Activated CD4-positive, alpha-beta T cell treated with anti-CD3 and anti-CD28 coated beads, Interleukin-2, amount 10 ng/mL, durations not matched to agents 7 days and 5 days (primary cell): ENCODE measurements at places on chromosomes 3 and 15. TPM values are rescaled to one million over a fixed set of nuclear protein-coding genes. Genes with fewer than 3 reads are reported as not detected.

CD276 gene
- total RNA-seq = 0.37 TPM

CHRM5 gene
- total RNA-seq = not detected

CCDC9B gene
- total RNA-seq = 1.0 TPM

CKMT1A gene
- total RNA-seq = not detected

MLF1 gene
- total RNA-seq = 0.79 TPM

FBXL22 gene
- total RNA-seq = 0.81 TPM

CCDC14 gene
- 55.5 TPM for total RNA-seq

GPR176 gene
- total RNA-seq = not detected

AHSG gene
- total RNA-seq = not detected

HCN4 gene
- total RNA-seq = not detected

RLBP1 gene
- total RNA-seq = not detected

GPR62 gene
- total RNA-seq = not detected

NR1I2 gene
- total RNA-seq = 0.10 TPM

DNA sequence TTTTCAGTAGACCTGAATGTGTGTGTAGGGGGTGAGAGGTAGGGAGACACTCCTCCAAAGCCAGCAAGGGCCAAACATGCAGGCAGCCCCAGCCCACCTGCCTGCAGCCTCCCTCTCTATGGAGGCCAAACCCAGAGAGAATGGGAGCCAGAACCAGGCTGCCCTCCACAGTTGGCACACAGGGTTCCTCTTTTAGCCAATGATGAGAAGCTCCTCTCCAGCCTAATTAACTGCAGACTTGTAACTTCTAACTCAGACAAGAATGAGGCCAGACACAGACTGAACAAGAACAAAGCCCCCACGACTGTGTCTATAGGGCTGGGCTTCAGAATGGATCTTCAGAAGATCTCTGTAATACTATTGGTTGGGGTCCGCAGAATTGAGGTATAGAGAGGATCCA is 12.3 kb upstream of the TLE3 start:
- DNase-seq = no peak

GRCh38 chr15:88730751-88731150 is 72.5 kb upstream of the ACAN start:
- no peak for DNase-seq

- no peak for DNase-seq
Measured at GRCh38 chr3:72017935-72018334, 233.0 kb upstream of the PROK2 start.

DNA sequence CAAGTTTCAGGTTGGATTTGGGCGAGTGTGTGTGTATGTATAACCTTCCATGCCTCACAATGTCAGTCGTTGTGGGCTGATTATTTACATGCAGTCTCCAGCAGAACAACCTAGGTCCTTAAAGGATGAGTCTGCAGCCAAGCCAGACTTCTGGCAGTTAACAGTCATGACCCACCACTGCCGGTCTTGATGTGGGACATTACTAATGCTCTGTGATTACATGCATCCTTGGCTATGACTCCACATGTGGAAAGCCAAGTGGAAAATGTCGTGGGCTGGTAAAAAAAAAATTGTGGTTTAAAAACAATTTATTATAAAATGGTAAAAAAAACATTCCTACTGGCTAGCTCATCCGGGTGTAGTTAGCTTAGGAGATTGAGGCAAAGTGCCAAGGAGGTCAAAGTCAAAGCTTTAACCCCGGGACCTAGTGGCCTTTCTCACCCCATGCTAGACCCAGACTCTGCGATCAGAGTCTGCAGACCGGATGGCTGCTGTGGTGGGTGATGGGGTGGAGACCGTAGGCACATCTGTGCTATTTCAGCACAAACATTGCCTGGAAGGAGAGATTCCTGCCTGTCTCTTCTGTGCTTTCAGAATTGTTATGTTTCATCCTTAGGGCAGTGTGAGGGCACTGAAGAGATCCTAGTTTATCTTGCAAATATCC is 6.8 kb downstream of the RARRES1 start:
- no peak for DNase-seq

GRCh38 chr3:17836092-17836491 is 93.7 kb upstream of the TBC1D5 start:
- no peak for DNase-seq

- DNase-seq = no peak
Measured at GRCh38 chr15:70531576-70531975, 231.8 kb downstream of the UACA start.

- peak; percentile 64 for DNase-seq
Measured at GRCh38 chr15:84570164-84570735, 30.6 kb upstream of the ZSCAN2 start.

GRCh38 chr15:96893159-96893906 is 562.8 kb downstream of the NR2F2 start:
- DNase-seq = no peak

GRCh38 chr15:39358441-39359041 is 222.3 kb upstream of the THBS1 start:
- DNase-seq = no peak

DNA sequence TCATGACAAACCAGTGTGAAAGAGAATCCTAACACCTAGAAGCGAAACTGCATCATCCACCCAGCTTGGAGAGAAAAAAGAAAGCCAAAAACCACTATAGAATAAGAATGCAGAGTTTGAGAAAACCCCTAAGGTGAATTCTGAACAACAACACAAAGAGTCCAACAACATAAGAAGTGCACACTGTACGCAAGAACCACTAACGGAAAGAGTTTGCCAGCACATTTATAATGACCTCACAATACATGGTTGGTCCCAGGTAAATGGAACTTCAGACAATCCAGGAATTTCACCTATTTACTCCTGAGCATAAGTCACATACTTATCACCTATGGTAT is 128.3 kb upstream of the BHLHE40 start:
- peak; percentile 52 for DNase-seq

DNA sequence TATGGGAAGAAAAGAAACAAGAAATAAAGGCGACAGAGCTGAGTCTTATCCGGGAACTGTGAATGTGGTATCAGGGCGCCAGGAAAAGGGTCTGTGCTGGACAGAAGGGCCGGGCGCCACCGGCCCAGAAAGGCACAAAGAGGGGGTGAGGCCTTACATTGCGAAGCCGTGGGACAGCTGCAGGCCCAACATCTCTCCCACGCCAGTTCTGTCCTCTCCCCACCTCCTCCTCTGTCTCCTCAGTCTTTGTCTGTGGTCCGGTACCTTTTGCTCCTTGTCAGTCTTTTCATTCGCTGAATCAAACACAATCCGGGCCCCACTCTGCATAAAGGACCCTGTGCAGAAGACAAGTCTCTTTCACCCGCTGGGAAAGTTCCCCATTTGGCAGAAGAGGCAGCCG is 81.8 kb downstream of the LRIG1 start:
- no peak for DNase-seq

DNA sequence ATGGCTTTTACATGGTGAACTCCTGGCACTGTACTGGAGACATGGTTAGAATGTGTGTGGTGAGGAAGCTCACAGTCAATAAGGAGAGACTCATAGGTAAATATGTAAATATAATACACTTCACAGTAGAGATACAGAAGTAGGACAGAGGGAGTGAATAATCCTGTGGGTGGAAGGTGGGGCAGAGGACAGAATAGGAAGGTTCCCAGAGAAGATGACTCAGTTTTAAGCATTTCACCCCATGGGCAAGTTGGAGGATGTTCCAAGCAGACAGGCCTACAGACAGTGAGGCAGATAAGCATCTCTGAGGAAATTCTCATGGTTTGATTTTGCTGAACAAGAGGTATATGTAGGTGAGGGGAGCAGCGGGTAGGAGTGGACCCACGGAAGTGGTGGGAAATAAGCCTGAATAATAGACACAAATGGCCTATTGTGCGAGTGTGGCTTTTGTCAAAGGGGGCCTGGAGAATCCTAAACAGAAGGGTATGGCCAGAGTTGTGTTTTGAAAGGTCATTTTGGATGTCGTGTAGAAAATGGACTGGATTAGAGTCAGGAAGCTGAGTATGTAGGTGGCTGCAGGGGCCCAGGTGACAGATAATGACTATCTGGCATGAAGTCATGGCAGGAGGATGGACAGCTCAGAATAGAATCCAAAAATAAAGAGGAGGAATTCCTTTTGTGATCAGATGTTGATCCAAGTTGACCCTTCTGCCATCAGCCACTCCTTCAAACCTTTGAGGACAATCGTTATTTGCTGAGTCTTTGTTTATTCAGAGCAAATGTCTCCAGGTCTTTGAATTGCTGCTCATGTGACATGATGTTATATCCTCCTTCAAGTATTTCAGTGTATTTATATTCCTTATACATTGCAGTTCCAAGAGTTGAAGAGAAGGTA is 97.3 kb upstream of the THRB start:
- DNase-seq = no peak

GRCh38 chr3:70277304-70277703 is 35.1 kb downstream of the MDFIC2 start:
- DNase-seq = no peak

DNA sequence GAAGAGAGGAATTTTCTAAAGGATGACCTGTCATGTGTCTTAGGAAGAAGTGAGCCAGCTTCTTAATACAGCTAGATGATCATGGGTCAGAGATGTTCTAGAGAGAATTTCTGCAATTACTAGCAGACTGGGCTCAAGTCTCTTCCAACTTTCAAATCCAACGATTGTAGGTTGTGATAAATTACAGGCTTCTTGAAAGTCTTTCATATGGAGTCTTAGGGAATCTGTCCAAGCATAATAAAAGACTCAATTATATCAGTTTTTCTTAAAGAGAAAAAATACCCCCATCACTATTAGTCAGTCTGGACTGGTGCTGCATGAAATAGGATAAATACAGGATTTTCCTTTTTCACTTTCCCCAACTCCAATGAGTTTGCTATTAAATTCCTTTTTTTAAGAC is 59.1 kb downstream of the DRD3 start:
- no peak for DNase-seq

- no peak for DNase-seq
Measured at GRCh38 chr3:31615071-31615875, 82.5 kb downstream of the STT3B start.

- DNase-seq = no peak
Measured at GRCh38 chr3:154458560-154458959, 28.6 kb upstream of the GPR149 start.

DNA sequence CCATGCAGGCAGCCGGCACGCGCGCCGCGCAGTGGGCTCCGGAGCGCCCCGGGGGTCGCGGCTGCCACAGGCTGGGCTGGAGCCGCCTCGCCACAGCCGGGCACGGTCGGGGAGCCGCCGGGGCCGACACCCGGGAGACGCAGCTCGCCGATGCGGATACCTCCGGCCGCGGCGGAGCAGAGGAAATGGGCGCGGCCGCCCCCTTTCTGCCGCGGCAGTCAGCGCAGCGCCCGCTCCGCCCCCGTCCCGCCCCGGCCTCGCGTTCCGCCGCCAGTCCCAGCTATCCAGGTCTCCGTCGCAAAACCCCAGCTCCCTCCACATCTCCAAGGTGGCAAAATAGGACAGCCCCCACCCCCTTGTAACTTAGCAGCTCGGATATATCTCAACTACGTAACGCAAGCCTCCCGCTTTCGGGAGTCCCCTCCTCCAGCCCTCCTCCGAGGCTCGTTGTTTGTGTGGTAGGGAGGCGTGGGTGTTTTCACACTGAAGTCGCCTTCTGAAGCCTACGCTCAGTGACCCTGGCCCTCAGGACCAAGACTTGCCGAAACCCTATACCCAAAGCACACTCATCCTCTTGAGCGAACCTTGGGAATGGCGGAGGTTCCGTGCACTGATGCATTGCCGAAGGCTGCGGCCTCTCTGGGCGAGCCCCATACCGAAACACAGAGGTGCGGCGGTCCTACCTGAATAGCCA is at the start of gene SH3BP5:
TSS of gene SH3BP5 (minus strand) at position 182 of the 694 bp plus-strand sequence. CDS start at position 4, 178 bp downstream.
- DNase-seq = peak; percentile 71

DNA sequence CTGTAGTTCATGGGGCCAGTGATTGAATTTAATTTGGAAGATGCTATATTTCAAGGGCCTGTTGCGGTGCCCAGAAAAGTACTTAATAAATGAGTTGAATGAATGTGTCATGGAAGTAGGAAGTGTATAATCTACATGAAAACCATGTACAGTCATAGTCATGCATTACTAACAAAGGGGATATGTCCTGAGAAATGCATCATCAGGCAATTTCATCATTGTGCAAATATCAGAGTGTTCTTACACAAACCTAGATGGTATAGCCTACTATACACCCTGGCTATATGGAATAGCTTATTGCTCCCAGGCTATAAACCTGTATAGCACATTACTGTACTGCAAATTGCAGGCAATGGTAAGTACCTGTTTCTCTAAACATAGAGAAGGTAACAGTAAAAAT is 10.7 kb upstream of the MYO5C start:
- DNase-seq = no peak

- DNase-seq = no peak
Measured at GRCh38 chr3:52829906-52830463, 487 bp downstream of the ITIH4 start.

- DNase-seq = no peak
Measured at GRCh38 chr3:192919901-192920300, 2.2 kb upstream of the MB21D2 start.

GRCh38 chr3:177606891-177607290 is 409.6 kb upstream of the TBL1XR1 start:
- DNase-seq = no peak

- no peak for DNase-seq
Measured at GRCh38 chr15:100108846-100109245, 232.9 kb downstream of the ADAMTS17 start.

GRCh38 chr15:64010719-64011118 is 35.6 kb downstream of the DAPK2 start:
- peak; percentile 92 for DNase-seq

- no peak for DNase-seq
Measured at GRCh38 chr3:189305412-189305811, 133.6 kb downstream of the TPRG1 start.

DNA sequence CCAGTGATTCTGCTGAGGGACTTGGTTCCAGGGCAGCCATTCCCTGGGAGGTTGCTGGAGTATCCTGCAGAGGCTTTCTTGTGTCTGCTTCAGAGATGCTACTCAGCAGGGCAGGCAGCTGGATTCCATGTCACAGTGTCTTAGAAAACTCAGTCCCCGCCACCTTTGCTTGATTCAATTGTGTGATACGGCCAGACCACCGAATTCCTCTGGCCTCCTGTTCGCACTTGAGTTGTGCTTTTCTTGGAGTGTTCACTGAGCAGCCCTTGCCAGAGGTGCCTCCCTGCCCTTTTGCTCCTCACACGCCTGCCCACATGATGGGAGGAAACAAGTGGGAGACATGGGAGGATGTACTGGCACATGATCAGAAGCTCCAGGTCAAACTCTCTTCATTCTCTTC is 19.6 kb upstream of the SHC4 start:
- DNase-seq = no peak

GRCh38 chr15:81749716-81750375 is 296.0 kb downstream of the MEX3B start:
- no peak for DNase-seq

GRCh38 chr3:193989186-193989585 is 146.8 kb upstream of the HES1 start:
- no peak for DNase-seq

GRCh38 chr3:164791263-164791662 is 287.0 kb downstream of the SI start:
- DNase-seq = no peak

DNA sequence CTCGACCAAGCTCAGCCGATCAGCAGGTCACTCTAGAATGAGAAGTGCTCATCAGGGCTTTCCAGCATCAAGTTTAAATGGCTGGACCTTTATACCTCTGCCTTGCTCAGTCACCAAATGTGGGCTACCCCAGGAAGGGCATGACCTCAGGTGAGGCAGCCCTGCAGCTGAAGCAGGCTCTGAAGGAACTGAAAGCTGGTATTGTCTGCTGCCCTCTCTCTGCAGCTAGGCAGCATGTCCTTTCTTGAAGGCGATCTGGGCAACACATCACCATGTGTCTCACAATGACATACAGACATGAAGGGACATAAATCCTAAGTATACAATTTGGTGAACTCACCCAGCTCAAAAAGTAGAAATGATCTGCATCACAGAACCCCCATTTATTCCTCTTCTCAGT is 38.7 kb upstream of the ARID3B start:
- DNase-seq = no peak

- DNase-seq = peak; percentile 83
Measured at GRCh38 chr3:150787741-150788370, 24.9 kb upstream of the SIAH2 start.
